ENCODE measurements at places on chromosomes 4 and X.

DNA sequence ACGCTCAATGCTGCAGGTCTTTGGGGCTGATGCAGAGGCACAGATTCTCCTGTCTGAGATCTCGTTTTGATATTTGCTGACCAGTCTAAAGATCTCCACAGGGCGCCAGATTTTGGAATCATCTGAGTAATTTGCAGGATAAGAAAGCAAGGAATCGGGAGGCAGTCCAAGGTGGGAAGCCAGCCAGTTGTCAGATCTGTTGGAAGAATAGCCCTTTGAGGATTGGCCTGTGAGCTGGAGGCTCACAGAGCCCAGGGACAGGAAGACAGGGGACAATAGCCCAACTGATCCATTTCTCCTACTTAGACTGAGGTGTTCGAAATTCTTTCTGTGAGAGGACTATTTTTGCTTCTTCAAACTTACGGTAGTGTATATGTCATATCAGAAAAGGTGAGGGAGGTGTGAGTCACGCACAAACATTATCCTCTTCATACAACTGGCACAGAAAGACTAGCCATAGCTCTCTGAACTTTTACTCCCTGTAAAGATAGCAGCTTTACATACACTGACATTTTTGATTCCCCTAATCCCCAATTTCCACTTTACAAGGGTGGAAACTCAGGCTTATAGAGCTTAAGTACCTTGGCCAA, 8.8 kb downstream of the DIPK2B start:
- no peak for DNase-seq

DNA sequence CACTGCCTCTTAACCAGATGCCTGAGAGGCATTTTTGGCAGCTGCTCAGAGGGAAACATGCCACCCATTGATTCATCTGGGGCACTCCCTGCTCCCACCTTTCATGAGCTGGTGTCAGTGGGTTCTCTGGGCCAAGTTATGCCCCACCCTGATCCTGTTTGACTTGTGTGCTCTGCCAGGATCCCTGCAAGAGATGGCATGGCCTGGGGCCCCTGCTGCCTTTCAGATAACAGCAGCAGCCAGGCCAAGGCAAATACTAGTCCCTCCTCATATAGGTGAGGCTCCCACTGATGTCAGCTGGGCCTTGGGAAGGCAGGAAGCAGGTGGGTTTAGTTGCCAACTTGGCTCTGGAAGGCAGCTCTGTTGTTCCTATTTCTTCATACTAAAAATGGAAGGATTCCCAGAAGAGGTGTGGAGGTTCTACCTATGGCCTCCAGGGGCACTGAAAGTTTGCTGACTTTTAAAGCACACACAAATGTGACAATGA, 192.9 kb upstream of the RBPJ start:
- no peak for DNase-seq

DNA sequence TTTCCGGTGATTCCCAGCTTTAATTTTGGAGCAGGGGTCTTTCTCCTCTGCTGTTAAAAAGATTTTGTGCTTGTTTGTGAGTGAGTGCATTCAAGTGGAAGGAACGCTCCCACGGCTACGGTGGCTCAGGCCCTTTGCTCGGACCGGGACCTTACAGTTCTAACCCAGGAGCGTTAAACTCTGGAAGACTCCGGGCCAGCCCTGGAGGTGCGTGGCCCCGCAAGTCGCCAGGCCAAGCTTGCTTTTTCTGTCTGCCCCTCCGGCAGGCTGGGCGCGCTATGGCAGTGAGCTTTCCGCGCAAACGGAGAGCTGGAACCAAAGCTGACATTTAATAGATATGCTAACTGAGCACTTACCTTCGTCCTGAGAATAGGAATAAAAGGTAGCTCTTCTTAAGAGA, 18.3 kb upstream of the PITX2 start:
- DNase-seq: no peak

- DNase-seq: no peak
Observed at GRCh38 chrX:24391389-24391788, 30.9 kb downstream of the SUPT20HL1 start.

GRCh38 chr4:99979872-99980271, 29.8 kb upstream of the H2AZ1 start:
- DNase-seq: no peak

DNA sequence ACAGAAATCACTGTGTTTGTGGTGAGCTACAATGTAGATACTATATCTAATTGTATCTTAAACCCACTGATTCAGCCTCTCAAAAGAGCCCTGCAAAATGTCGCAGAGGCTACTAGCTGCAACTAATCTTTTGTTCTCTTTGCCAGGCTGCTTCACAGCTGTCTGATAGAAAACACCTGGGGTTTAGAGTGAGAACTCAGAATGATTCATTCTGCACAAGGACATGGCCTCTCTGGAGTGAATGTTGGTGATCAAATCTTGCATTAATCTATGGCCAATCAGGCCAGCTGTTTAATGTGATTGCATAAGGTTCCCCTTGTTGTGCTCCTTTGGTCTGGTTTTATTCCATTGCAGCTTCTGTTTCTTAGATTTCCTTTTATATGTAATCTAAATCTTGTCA, 100.3 kb downstream of the EMCN start:
- DNase-seq: no peak

Measured in memory B cell (primary cell).